Effector memory CD4-positive, alpha-beta T cell (primary cell): ENCODE measurements at places on chromosomes 16 and 17.

DNA sequence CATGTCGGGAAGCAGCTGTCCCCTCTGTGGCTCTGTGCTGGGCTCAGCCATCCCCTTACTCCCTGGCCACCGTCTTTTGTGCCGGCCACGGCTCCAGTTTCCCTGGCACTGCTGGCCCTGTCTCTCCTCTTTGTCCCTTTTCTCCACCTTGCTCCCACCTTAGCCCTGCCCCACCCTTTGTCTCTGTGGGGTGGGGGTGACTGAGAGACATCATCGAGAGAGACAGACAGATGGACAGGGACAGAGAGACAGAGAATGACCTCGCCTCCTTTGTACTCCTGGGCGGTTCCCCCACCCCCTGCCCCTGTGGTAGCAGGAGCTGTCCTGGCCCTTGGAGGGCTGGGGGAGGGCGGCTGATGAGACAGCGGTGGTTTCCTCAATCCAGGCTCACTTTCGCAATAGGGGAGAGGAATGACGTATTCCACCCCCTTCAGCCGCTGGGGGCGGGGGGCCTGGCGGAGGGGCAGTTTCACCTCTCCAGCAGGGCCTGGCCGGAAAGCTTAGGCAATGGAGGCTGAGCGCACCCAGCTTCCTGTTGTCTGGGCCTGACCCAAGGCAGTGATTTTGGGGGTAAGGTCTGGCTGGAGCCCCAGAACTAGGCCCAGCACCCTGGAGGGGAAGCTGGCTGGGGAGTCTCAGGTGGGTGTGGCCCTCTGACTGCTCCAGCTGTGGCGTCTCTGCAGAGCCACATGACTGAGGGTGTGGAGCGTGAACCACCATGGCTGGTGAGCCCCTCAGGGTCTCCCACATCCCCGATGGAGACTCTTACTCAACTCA, 7.3 kb downstream of the FMNL1 start:
- DNase-seq, result peak; percentile 90

DNA sequence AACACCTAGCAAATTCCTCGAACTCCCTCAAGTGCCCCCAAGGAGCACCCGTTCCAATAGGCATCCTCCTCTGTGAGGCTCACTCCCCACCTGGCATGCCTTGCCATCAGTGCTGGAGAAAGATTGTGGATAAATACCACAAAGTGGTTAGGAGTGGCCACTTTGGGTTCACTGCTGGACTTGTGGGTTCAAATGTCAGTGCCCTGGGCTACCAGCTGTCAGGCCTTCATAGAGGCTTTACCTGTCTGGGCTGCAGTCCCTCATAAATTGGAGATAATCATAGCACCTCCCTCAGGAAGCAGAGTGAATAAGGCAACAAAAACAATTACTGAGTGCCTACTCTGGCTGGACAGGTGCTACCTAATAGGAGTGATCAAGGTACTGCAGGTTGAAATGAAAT, 1.5 kb upstream of the SYT17 start:
- DNase-seq, result no peak

DNA sequence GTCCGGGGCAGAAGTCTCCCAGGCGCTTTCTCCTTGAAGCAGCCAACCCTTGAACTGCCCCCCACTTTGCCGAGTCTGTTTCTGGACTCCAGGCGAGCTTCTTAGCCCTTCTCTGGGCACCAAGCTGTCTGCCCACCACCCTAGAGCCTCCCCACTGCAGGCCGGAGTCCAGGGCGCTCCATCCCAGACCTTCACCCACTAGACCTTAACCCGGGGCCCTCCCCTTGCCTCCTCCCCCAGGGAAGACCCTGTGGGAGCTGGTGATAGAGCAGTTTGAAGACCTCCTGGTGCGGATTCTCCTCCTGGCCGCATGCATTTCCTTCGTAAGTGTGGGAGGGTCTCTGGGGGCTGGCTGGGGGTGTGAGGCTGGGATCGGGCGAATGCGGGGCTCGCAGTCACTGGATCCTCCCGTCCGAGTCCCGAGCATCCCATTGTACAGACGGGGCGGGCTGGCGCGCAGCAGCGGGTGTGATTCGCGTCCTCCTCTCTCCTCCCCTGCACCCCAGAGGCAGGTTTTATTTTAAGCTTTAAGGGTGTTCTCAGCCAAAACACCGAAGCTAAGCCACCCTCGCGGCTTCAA, 1.1 kb downstream of the ATP2A1 start:
- no peak for DNase-seq

DNA sequence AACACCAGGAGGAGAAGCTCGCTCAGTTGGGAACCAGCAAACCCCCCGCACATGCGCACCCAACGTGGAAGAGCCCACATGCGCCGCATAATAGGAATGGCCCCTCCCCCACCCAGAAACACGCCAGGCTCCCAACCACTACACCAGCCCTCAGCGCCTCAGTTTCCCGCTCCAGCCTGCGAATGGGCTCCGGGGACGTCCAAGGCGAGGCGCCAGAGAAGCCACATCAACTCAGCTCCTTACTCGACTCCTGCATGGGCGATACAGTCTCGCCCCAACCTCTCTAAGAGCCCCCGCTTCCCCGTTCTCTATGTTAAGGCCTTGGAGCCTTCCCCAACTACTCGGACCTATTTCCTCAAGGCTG, 504 bp downstream of the SRSF1 start:
- DNase-seq, result no peak

GRCh38 chr17:2346475-2346874, 9.2 kb downstream of the SGSM2 start:
- no peak for DNase-seq

DNA sequence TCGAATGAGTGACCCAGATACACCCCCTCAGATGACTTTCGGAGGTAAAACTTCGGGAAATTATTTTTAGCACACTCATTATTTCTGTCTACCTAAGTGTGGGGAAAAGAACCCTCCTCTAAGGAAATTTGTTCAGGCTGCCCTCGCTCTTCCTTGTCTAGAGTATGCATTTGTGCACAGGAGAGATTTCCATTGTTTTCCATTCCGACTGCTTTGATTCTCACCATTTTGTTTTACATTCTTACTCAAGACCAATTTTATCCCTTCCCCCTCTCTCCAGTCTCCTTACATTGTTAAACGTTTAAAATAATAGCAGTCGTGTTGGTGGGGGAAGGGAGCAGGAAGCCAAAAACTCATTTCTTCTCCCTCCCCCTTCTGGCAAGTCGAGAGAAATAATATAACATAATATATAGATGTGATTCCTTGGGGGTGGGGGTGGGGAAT, 1.5 kb upstream of the CHD3 start:
- no peak for DNase-seq

DNA sequence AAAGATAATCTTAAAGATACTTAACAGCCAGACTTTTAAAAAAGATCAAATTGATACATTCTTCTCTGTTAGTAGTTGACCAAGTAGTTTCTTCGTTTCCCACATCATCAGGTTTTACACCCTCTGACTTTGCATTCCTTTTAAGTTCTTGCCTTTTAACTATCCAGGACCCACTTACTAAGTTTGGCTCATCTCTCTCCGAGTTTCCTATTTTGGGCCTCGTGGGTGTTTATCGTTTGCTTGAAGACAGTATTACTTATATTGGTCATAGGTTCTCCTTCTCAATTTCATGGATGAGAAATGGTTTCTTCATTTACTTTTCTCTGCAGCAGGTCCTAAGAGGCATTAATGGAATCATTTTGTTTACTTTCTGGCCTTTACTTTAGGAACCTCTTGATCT, 43.2 kb downstream of the RPA1 start:
- DNase-seq, result no peak

DNA sequence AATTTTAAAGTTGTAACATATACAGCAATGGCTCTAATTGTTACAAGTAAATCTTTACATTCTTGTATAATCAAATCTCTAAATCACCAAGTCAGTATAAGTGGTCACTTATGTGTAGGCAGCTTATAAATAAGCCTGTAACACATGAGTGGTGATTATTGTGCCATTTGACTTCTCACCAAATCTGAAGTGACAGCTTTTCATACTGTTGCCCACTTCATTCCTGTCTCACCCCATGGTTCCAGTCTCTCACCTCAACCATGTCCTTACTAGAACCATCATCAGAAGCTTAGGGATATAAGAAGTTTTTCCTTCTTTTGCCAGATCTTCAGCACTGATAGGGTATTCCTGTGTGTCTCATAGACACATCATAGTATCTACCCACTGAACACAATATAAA, 23.5 kb downstream of the TNRC6A start:
- DNase-seq, result no peak

- no peak for DNase-seq
Observed at GRCh38 chr16:68737046-68737729, at the start of gene CDH1. Gene CDH1 (plus strand): TSS chr16:68737292. CDS start chr16:68737416, 124 bp downstream.

DNA sequence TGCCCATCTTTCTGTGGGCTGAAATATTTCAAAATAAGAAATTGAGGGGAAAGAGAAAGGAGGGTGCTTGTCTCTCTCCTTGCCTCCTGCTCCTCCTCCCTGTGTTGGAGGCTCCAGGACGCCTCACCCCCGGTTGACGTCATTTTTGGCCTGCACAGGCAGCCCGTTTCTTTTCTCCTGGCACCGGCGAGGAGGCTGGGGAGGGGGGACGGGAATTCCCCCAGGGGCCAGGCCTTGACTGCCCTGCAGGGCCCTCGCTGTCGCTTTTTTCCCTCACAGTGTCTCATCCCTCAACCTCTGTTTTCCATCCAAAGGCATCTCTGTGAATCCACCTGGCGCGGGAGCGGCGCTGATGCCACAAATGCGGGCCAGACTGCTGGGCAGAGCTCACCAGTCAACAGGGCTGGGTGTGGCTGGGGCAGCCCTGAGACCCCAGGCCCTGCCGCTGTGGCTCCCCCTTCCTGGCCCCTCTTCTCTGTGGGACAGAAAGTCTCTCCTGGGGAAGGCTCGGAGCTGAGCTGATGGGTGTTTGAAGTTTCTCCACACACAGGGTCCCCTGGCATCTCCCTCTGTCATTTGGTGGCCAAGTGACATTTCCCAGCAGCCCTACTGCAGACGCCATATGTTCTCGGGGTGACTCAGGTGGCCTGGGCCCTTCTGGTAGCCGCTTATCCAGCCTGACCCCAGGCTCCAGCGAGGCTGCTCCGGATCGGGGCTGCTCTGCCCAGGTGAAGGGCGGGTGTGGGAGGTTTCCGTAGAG, 16.0 kb downstream of the CENPX start:
- no peak for DNase-seq

DNA sequence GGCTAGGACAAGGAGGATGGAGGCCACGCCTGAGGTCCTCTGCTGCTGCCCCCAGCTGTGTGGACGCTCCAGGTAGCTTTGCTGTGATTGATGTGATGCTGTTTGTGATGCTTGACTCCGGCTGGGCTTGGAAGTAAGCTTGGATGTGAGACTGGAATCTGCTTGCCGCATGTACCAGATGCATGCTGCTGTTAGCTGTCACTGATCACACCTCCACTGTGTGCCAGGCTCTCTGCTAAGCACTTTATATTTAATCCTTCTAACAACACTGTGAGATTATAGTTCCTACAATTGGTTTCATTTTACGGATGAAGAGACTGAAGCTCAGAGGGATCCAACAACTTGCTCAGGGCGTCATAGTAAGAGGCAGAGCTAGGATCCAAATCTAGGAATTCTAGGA, 23.5 kb downstream of the SNX29 start:
- no peak for DNase-seq

- DNase-seq, result peak; percentile 28
Observed at GRCh38 chr17:40069751-40070708, 7.3 kb downstream of the THRA start.

GRCh38 chr16:89315791-89316581, 98.5 kb downstream of the ZNF778 start:
- peak; percentile 73 for DNase-seq

DNA sequence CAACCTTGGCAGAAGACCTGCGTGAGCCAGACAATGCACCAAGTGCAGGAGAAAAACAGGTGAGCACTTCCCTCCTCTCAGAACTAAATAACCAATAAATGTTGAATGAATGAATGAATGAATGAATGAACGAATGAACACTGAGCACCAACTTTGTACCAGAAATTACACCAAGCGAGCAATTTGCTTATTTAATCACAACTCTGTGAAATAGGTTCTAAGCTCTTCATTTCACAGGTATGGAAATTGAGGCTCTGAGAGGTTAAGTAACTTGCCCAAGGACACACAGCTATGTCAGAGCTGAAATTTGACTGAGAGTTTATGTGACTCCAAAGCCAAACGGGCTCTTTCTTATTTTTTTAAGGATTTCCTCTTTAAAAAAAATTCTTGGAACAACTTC, 38.0 kb downstream of the TMEM132E start:
- no peak for DNase-seq

GRCh38 chr16:79264237-79265109, 336.1 kb downstream of the MAF start:
- no peak for DNase-seq

DNA sequence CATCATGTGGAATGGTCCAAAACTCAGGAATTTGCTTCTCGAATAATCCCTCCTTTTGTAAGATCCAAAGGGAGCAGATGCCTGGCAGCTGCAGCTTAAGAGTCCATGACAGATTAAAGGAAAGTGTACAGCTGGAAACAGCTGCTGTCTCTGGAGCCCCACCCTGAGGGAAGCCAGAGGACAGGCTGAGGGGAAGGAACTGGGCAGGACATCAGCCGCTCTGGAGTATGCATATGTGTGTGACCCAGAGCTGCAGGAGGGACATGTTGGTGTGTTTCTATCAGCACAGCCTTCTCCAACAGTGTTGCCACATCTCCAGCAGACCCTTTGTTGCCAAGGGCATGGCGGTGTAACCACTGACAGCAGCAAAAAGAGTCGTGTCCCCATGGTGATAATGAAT, 46.2 kb downstream of the CYB561 start:
- no peak for DNase-seq

- DNase-seq, result no peak
Observed at GRCh38 chr17:78271419-78272170, 40.2 kb downstream of the TMEM235 start.

DNA sequence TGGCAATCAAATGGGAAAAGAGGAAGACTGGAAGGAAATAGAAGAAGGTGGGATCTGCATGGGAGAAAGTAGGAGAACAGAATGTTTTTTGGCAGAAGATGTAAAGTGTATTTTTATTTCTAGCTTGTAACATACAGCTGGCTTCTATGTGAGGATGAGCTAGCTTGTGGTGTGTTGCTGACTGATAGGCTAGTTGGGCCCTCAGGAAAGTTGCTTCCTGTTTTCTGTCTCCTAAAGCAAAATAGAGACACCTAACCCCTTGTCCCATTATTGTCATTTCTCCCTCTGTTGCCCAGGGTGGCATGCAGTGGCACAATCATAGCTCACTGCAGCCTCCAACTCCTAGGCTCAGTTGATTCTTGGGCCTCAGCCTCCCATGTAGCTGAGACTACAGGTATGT, 15.9 kb downstream of the TNRC6A start:
- no peak for DNase-seq

GRCh38 chr17:2056206-2057174, 1.6 kb downstream of the HIC1 start:
- DNase-seq, result peak; percentile 34

GRCh38 chr17:7292729-7293128, 1.7 kb downstream of the YBX2 start:
- DNase-seq, result no peak

GRCh38 chr17:39676198-39676819, 8.1 kb downstream of the PNMT start:
- DNase-seq, result peak; percentile 17
